Activated CD4-positive, alpha-beta T cell treated with anti-CD3 and anti-CD28 coated beads, Interleukin-2, amount 10 ng/mL, durations not matched to agents 7 days and 5 days (primary cell): ENCODE measurements at places on chromosomes 12 and 14. TPM values are rescaled to one million over a fixed set of nuclear protein-coding genes. Genes with fewer than 3 reads are reported as not detected.

DNA sequence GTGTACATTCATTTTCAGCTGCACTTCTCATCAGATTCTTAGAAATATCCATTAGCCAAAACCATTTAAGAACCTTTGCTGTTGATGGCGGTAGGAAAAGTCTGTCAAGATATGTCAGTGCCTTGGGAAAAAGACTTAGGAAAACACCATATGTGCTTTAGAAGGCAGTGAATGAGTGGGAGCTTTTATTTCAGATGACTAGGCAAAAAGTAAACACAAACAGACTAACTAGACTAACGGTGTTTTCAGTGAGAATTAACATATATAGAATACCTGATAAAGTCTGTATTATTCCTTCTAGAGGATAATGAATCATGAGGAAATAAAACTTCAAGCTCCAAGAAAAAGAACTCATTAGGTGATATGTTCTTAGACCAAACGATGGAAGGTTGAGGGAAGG lies 418.9 kb downstream of the NAV3 start:
- no peak for DNase-seq

- DNase-seq: no peak
Measured at GRCh38 chr14:68361231-68361630, 431.6 kb downstream of the ZFP36L1 start.

DNA sequence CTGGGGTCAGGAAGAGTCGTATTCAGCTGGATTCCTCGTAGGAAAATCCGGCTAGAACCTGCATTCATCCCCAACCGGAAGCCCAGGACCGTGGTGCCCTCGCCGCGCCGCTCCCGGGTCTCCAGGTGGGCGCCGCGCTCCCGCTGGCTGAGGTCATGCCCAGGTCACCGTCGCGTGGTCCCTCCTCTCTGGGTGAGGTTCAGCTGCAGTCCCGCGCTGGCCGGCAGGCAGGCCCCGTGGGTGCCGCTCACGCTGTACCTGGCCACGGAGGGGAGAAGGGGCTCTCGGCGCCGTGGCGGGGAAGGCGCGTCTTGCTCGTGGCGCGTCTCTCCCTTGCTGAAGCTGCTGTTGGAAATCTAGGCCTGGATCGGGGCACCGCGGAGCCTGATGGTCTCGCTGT lies 44.5 kb downstream of the LRTM2 start:
- DNase-seq: no peak

DNA sequence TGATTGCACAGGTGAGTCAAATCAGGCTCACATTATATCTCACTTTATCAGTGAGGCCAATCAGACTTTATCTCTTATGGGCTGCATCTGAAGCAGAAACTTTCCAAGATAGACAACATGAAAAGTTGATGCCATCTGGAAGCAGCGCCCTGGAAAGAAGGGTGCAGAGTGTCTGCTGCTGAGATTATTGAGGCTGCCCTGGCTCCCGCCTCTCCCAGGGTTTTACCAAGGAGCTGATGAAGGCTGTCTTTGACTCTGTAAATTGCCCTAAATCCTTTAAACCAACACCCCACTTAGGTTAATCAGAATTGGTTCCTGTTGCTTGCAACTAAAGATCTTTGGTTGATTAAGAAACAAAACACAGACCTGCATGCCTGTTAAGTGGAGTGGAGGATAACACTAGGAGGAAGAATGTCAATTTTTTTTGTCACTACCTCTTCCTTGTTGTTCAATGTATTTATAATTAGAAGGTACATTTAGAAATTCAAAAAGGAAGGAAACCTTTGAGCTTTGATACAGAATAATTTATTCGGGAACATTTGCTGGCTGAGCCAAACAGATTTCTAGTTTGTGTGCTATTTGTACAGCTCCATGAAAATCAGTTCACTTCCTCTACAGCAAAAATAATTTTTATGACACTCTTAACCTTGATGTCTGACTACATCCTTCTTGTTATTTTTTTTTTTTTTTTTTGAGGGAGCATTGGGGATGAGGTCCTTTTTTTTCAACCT lies 104.1 kb downstream of the VEZT start:
- no peak for DNase-seq

GRCh38 chr14:87108726-87109125 lies 884.3 kb downstream of the GALC start:
- DNase-seq: no peak

GRCh38 chr12:122306407-122306806 lies 40.1 kb upstream of the VPS33A start:
- DNase-seq: no peak

- no peak for DNase-seq
Measured at GRCh38 chr12:8829125-8829518, 6.7 kb downstream of the A2ML1 start.

DNA sequence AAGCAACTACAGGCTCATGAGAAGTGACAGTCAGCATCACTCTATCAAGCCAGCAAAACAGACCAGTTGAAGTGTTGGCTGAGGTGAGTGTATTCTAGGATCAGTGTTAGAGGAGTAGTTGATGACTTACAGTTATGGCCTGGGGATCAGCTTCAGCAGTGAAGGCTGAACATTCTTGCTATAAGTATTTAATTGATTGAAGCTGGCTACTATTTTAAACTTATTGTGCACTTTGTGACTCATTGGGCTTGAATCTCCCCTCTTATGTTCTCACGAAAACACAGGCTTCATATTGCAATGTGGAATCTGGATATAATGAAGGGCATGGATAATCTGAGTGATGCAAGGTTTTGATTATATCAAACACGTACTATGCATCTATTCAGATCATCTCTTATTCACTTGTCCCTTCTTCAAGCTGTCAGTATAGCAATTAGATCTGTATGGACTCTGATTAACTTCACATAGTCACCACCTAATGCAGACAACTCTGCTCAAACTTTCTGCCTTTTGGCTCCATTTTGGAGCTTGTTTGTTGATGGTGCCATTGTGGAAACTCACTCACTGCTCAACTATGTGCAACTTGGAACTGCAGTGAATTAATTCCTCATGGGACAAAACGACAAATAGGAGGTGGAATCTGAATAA lies 309.2 kb downstream of the SLC16A7 start:
- no peak for DNase-seq

DNA sequence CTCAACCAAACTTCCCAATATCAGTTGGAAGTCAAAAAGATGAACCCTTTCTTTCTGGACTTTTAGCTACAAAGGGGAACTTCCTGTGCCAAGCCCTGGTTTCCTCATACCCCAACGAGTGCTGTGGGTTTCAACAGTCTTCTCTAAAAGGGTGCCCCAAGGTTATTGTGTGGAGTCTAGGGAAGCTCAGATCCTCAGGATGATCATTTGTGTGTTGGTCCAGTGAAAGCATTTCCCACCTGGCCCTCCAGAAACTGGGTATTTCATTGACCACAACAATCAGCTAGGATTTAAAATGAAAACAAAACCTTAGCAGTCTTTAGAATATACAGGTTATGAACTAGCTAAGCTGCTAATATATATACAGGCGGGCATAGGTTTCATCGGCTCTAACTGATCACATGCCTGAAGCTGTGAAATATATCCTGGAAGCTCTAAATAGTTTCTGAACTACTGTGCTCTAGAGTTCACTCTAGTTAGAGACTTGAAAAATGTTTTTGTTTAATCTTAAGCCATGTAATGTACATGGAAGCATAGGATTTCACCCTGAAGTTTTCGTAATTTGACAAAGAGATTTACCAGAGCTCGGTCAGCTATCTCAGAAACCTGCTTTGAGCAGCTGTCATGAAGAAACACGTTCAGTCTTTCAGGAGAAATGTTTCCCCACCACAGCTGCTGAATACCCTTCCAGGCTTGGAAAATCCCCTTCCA lies 29.6 kb downstream of the P2RX4 start:
- no peak for DNase-seq

- DNase-seq: no peak
Measured at GRCh38 chr14:106396999-106397398, 870.6 kb downstream of the TMEM121 start.

- DNase-seq: peak; percentile 51
Measured at GRCh38 chr12:123971770-123972456, 718 bp downstream of the CCDC92 start.

- DNase-seq: no peak
Measured at GRCh38 chr12:111773801-111774551, 7.2 kb downstream of the ALDH2 start.

GRCh38 chr12:126949558-126949957 lies 1317.4 kb upstream of the TMEM132C start:
- no peak for DNase-seq

- no peak for DNase-seq
Measured at GRCh38 chr12:41967668-41968500, 176.8 kb downstream of the GXYLT1 start.

- DNase-seq: no peak
Measured at GRCh38 chr12:113062502-113063395, 6.2 kb downstream of the DTX1 start.

GRCh38 chr14:75689012-75689411 lies 28.0 kb downstream of the TTLL5 start:
- no peak for DNase-seq

- DNase-seq: no peak
Measured at GRCh38 chr12:57058454-57058853, 8.5 kb upstream of the MYO1A start.

GRCh38 chr14:90109858-90110257 lies 48.1 kb downstream of the KCNK13 start:
- no peak for DNase-seq

- DNase-seq: peak; percentile 18
Measured at GRCh38 chr12:11812586-11813437, 163.3 kb downstream of the ETV6 start.

DNA sequence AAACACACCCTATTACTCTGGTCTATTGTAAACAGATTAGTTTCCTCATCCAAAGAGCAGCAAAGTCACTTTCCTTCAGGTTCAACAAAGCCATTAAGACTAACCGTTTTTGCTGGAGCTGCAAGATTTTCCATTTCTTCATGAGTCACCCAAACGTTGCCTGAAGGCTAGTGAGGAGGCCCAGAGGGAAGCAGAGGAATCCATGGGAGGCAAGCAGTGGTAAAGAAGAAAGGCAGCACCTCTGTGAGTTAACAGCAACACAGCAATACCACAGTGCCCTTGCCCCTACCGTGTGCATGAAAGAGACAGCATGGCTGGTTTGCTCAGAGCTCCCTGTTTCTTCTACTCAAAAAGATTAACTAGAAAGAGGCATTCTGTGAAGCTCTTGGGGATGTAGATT lies 206.3 kb downstream of the ACSS3 start:
- no peak for DNase-seq

DNA sequence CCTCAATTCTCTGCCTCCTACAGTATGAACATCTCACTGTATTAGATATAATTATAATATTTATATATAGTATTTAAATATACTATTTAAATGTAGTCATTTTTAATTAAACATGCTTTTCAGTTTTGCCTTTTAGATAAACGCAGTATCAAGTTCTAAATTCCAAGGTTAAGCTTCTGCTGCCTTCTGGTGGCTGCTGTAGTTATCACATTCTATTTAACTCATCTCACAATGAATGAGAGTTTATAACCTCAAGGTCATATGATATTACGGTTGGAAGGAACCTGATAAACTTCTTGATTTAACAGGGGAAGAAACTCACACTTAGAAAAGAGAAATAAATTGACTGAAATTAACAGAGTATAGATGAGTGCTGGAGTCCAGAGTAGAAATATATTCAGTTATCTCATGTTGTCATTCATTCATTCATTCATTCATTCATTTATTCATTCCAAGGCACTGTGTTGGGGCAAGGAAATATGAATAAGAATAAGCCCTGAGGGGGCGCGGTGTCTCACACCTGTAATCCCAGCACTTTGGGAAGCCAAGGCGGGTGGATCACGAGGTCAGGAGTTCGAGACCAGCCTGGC lies 31.9 kb downstream of the GUCY2C start:
- DNase-seq: peak; percentile 61

- DNase-seq: no peak
Measured at GRCh38 chr12:24212496-24212895, 263.0 kb upstream of the SOX5 start.

DNA sequence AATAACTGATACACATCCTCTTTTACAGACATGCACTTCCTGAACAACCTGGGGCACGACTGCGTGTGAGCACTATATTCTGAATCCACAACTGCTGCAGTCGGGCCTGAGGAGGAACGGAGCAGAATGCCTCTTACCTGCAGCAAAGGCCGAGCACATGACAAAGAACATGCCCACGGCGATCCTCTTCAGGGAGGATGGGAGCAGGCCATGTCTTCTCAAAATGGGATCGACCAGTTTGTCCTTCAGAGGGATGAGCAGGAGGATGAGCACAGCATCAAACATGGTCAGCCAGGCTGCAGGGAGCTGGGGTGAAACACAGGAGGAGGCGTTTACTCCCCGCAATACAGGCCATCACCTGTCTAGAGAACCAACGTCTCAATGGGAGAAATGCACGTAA lies 15.1 kb downstream of the SLC15A4 start:
- no peak for DNase-seq

DNA sequence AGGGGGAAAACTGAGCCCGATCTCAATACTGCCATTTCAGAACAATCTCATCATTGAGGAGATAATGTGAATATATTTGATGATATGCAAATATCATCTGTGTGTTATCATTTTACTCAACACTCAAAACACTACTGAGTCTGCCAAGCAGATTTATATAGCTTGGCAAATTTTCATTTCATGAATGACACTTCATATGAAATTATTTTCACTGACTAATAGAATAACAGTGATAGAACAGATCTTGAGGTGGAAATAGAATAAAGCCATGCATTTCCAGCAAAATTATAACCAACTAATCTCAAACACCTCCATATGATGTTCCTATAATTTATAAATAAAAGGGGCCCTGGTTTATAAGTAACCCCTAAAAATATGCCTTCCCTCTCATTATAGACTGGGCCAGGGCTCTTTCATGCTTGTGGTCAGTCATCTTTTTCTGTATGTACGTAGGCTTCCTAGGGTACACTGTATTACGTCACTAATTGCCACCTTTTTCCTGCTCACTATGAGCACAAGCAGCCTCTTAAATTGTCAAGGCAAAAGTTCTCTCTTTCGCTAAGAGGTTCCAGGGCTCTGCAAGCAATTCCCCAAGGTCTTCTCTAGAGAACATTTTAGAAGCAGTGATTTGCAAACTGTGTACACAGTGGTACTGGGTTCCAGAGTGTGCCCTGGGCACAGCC lies 197.1 kb upstream of the FOXN3 start:
- DNase-seq: no peak

GRCh38 chr14:103770902-103771301 lies 55.3 kb downstream of the ZFYVE21 start:
- DNase-seq: no peak

GRCh38 chr14:64673748-64674147 lies 30.5 kb upstream of the PLEKHG3 start:
- DNase-seq: peak; percentile 73

The CAPS2 gene
- 1.3 TPM for total RNA-seq

The SPX gene
- 0.12 TPM for total RNA-seq

The CCDC177 gene
- total RNA-seq: not detected

The CLEC9A gene
- total RNA-seq: not detected

The ANO4 gene
- total RNA-seq: not detected

The CIROP gene
- total RNA-seq: not detected

The ISM2 gene
- total RNA-seq: not detected

The WNT5B gene
- total RNA-seq: not detected

The OLR1 gene
- total RNA-seq: not detected

The CCT2 gene
- total RNA-seq: 152 TPM

The ALX1 gene
- not detected for total RNA-seq
